Stimulated activated CD4-positive, alpha-beta T cell treated with anti-CD3 and anti-CD28 coated beads, Interleukin-1b, Interleukin-23, amount 100 ng/mL, for 1 hour (primary cell): ENCODE measurements at places on chromosomes 6 and 20.
A peak's percentile ranks its signal among the peaks of the same experiment; 100 is the strongest.

DNA sequence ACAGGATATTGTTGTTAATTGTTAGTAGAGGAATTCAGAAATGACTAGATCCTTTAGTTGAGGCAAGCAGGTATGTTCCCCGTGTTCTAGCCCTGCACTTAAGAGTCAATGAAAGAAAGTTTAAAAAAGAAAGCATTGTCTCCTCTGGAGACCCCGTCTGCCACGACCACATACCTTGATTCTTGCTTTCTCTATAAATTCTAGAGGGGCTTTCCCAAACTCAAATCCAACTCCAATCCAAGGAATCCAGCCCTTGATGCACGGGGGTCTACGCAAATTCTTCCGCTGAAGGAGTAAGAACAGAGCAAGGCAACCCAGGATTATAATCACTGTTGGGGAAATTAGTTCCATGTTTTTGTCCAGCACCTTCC is 401 bp downstream of the CYP39A1 start:
- no peak for DNase-seq

DNA sequence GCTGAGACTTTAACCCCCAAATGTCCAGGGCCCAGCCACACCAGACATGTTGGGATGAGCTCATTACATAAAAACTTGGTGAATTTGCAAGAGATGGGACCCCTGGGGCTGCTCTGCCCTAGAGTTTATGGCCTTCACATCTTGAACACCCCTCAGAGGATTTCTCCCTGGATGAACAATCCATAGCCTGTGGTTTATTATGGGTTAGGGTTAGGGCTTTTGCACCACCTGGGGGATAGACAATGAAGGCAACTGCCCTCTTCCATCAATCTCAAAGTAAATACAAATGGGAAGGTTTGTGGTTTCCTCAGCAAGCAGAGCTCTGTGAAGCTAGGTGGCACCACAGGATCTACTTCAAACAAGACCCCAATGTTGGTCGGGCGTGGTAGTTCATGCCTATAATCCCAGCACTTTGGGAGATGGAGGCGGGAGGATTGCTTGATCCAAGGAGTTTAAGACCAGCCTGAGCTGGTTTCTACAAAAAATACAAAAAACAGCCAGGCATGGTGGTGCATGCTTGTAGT is 17.4 kb downstream of the SPINT3 start:
- DNase-seq = no peak

DNA sequence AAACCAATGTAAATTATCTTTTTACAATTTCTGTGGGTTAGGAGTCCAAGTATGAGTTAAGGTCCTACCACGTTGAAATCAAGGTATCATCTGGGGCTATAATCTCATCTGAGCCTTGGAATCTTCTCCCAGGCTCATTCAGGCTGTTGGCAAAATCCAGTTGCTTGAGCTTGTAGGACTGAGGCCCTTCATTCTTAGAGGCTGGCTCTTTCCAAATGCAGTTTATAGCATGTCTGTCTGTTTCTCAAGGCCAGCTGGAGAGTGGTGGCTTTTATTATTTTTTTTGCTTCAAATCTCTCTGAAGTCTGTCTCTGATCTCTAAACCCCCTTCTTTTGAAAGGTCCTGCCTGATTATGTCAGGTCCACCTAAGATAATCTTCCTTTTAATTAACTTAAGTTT is 177.2 kb upstream of the ASCC3 start:
- no peak for DNase-seq

GRCh38 chr6:64084185-64084663 is 448.6 kb downstream of the PHF3 start:
- DNase-seq = no peak

GRCh38 chr6:63530991-63531390 is 41.3 kb upstream of the LOC128125822 start:
- no peak for DNase-seq

GRCh38 chr6:90156861-90157260 is 139.8 kb downstream of the BACH2 start:
- no peak for DNase-seq

DNA sequence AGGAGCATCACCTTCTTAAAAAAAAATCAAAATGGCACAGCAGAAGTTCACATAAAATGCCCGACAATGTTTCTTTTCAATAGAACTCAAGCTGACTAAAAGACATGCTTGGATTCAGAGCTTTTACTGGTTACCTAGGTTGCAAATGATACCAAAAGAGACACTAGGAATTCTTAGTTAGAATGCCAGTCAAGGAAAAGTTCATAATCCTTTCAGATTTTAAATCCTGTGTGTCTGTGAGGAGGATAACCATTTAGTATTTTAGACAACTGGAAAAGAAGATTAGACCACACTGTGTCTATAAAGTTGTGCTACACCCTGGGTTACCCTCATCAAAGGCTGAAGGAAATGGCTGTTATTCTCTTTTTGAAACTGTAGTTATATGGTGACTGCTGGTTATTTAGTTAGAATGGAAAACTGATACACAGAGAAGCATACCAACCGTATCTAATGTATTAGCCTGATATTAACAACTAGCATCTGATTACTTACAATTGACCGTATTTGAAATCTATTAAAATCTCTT is 139.5 kb downstream of the GJA10 start:
- DNase-seq = no peak

DNA sequence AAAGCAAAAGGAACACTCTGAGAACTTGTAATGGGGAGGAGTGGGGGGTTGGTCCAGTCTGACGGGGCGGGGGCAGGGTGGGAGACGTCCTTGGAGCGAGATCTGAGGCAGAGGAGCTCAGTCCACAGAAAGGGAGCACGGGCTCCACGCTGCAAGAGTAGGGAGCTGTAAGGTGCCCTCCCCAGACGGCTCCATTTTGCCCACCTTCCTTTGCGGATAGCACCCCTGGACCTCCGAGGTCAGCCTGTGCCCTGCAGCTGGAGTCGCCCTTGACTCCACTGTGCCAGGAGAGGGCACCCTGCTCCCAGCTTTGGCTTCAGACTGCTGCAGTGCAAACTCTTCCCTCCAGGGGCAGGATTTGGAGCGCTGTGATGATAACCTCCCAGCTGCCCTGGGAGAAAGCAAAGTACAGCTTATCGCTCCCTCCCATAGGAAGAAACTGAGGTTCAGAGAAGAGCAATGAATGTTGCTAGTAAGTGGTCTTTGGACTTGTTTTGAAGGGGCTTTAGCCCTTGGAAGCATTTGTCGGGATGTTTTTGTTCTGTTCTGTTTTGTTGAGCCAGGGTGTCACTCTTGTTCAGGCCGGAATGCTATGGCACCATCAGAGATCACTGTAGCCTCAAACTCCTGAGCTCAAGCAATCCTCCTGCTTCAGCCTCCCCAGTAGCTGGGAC is 9.5 kb upstream of the AHCY start:
- peak; percentile 79 for DNase-seq
